Nasal cavity respiratory epithelium epithelial cell of viscerocranial mucosa (primary cell): ENCODE measurements at places on chromosomes 2 and 18. TPM values are rescaled to one million over a fixed set of nuclear protein-coding genes. Genes with fewer than 3 reads are reported as not detected.

The ASIC4 gene
- 0.34 TPM in 1 of 2 replicates, not detected in the other for total RNA-seq

The GALNT5 gene
- total RNA-seq, result 30.1 and 32.5 TPM in 2 replicates

The HOXD13 gene
- not detected in 2 replicates for total RNA-seq

The UGT1A4 gene
- total RNA-seq, result under 0.01 and 1.8 TPM in 2 replicates

The ANKRD29 gene
- 8.9 and 23.4 TPM in 2 replicates for total RNA-seq

The NCKAP1 gene
- 348 and 413 TPM in 2 replicates for total RNA-seq

The LINC00305 gene
- total RNA-seq, result not detected in 2 replicates

The PARD3B gene
- total RNA-seq, result 3.0 and 3.1 TPM in 2 replicates

The ANKZF1 gene
- 49.1 and 49.6 TPM in 2 replicates for total RNA-seq

The TMEM214 gene
- total RNA-seq, result 18.5 and 19.6 TPM in 2 replicates

The C2orf80 gene
- not detected in 2 replicates for total RNA-seq

The SGPP2 gene
- 13.0 and 45.8 TPM in 2 replicates for total RNA-seq

The DTNB gene
- 7.2 and 16.8 TPM in 2 replicates for total RNA-seq

The GALNT13 gene
- total RNA-seq, result 1.0 and 1.4 TPM in 2 replicates

The PPP1R1C gene
- 0.68 and 1.2 TPM in 2 replicates for total RNA-seq

The G6PC2 gene
- not detected in 2 replicates for total RNA-seq

The OR6B2 gene
- not detected in 2 replicates for total RNA-seq

The CTAGE1 gene
- total RNA-seq, result under 0.01 TPM in 1 of 2 replicates, not detected in the other

The SH3BP4 gene
- 35.2 and 48.0 TPM in 2 replicates for total RNA-seq

The GPC1 gene
- total RNA-seq, result 74.5 and 314 TPM in 2 replicates

The NEUROD1 gene
- not detected in 2 replicates for total RNA-seq

The CPLX4 gene
- not detected in 2 replicates for total RNA-seq

The TLX2 gene
- total RNA-seq, result not detected in 2 replicates

The LYPD6 gene
- 1.4 TPM in 2 replicates for total RNA-seq

The SLC14A1 gene
- not detected in 2 replicates for total RNA-seq

The CD28 gene
- not detected in 2 replicates for total RNA-seq

The CRYGD gene
- total RNA-seq, result not detected in 2 replicates

The ACVR1C gene
- total RNA-seq, result 0.34 and 0.50 TPM in 2 replicates

The HTRA2 gene
- total RNA-seq, result 31.9 and 59.8 TPM in 2 replicates

The PGAP1 gene
- total RNA-seq, result 7.2 and 17.2 TPM in 2 replicates

The EPAS1 gene
- 102 and 223 TPM in 2 replicates for total RNA-seq
